Coronary artery (tissue), 2 donors: ENCODE measurements at places on chromosomes 2 and 18.

DNA sequence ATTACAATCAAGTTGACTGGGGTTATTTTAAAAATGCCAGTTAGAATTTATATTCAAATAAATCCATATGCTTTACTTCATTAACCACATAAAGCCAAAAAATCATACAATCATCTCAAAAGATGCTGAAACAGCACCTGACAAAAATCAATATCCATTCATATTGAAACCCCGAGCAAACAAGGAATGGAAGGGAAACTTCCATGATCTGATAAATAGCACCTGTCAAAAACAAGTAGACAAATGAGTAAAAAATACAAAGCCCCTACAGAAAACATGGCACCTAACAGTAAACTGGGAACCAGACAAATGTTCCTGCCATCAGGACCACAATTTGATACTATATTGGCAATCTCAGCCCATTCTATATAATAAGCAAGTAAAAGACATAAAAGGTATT is 227.5 kb downstream of the HDAC4 start:
- no peak for DNase-seq

DNA sequence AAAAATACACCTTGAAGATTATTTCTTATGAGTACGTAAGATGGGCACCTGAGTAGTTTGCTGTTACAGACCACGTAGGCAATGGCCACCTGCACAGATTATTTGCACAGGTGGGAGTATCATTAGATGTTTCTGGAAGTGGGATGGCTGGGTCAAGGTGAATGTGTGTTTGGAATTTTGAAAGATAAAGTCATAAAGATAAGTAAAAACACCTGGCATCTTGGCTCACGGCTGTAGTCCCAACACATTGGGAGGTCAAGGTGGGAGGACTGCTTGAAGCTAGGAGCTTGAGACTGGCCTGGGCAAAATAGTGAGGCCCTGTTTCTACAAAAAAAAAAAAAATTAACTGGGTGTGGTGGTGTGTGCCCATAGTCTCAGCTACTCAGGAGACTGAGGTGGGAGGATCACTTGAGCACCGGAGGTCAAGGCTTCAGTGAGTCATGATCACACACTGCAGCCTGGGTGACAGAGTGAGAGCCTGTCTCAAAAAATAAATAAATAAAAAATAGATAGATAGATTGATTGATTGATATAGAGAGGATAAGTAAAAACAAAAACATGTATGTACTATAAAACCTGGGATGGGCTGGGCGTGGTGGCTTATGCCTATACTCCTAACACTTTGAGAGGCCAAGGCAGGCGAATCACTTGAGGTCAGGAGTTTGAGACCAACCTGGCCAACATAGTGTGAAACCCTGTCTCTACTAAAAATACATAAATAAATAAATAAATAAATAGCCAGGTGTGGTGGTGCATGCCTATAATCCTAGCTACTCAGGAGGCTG is 30.4 kb downstream of the ODC1 start:
- no peak for DNase-seq

DNA sequence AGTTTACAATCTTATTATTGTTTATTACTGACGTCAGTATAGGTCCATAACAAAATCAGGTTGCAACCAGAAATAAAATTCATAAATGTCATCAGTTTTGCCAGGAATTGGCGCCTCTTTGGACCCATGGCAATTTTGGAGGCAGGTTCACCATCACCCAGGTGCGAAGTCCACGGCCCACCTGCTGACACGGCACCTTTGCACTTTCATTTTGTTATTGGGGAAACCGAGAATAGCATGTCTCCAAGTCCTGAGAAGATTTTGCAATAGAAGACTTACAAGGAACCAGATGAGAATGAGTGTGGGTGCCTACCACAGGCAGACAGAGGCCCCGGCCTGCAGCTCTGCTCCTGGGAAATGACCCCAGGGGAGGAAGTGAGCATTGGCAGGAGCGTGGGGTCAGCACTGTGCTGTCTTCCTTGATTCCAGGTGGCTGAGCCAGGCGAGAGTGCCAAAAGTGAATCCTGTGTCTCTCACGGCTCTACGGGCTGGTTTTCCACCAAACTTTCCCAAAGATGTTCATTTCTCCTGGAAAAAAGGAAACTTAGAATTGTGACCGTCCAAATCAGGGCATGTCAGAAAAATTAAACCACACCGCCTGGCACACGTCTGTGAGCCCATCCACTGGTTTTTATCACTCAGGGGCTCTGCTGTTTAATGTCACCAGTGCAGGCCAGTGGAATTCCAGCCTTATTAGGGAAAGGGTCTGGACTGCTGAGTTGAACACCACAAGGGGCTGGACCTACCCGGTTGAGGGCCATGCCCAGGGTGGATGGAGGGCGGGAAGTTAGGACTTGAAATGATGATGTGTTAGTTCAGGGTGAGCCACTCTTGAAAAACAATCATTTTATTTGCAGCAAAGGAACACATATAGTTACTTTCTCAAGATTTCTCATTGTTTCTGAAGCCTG is 96.5 kb downstream of the PTGR3 start:
- DNase-seq, result peak; percentile 33

DNA sequence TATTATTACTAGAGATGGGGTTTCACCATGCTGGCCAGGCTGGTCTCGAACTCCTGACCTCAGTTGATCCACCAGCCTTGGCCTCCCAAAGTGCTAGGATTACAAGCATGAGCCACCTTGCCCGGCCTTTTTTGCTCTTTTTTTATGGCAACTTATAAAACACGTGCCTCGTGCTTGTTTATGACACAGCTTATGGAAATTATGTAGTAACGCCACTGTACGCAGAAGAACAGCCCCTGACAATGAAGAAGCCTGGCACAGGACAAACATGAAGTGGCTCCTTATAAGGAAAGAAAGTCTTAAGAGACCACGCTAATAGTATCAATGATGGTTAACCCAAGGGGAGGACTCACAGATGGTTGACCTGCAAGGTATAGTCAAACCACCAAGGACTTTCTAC is 37.2 kb upstream of the RAPH1 start:
- no peak for DNase-seq

DNA sequence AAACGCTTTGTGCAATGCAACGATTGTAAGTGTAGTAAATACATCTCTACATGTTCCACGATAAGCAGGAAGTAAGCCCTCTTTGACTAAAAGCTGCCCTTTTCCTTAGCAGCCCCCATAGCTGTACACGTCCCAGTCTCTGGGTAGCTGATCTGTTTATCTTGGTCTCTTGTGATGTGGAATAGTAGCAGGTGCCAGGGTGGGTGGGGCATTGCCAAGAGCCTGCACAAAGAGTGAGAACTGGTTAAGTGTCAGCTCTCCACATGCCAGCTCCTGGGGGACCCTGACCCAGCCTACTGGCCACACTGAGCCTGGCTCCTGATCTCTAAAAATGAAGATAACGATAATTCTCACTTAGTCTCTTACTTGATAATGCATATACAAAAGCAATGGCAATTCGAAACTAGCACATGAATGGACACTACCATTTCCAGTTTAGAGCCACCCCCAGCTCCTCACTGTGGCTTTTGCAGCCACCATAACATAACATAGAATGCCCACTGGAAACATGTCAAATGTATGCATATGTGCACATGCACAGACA is 92.3 kb downstream of the MYT1L start:
- DNase-seq, result no peak

DNA sequence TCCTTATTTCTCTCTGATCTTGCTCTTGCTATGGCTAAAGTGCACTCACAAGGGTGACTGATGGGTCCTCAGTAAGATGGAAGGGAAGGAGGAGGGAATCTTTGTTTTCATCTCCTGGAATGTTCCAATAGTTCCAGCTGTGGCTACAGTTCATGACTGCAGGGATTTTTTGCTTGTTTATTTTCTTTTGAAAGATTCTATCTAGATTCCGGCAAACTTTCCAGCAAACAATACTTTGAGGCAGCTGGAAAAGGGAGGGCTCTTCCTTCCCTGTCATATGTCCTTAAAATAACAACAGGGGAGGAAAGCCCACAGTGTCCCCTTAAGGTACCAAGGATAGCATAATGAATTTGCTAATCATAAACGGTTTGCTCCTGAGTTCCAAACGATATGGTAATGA is 111.3 kb upstream of the SLC14A2 start:
- no peak for DNase-seq

DNA sequence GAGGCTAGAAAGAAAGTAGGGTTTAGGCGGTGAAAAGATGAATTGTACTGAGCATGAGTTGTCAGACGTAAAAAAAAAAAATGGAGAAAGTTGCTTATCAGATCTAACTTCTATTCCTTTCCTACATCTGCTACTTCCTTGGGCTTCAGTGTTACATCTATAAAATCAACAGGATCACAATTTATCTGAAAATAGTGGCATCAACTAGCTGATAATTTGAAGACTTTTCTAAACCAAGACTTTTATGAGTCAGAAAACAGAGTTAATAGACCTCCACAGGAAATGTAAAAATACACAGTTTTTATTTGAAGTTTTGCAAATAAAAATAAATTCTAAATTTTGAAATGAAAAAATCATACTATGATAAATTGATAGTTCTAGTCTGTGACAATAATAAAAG is 399.8 kb downstream of the GRB14 start:
- no peak for DNase-seq

DNA sequence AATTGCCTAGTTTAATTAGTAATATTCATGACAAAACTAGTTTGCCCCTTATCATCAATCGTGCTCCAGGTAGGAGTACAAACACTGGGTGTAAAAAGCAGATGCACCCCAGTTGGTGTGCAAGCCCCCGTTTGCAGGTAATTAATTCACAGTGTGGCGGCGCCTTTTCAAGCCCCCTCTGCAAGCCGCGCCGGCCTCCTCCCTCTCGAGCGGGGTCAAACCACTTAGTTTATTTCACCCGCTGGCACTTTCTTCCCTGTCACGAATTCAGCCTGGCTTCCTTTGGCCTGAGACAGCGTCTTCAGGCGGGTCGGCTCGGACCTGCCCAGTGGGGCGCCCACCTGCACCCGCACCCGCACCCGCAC is 64.7 kb upstream of the MAPRE2 start:
- no peak for DNase-seq

GRCh38 chr2:60839126-60839813 is 42.1 kb upstream of the REL start:
- DNase-seq, result no peak

GRCh38 chr18:58862356-58862755 is 2.3 kb upstream of the ZNF532 start:
- no peak for DNase-seq

DNA sequence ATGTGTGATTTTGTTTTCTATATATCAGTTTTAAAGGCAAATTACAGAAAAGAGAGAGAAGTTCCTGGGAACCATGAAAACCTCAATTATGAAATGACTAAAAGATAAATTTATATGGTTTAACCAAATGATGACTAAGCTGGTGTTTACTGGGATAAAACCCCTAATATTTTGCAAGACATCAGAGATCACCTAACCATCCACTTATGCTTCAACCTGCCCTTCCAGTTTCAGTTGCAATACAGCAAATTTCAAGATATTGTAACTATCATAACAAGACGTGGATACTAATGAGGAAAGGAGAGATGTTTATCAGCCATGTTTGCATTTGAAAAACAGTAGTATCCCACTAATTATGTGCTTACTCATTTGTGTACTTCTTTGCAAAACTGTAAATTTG is 108.2 kb downstream of the GAREM1 start:
- no peak for DNase-seq

DNA sequence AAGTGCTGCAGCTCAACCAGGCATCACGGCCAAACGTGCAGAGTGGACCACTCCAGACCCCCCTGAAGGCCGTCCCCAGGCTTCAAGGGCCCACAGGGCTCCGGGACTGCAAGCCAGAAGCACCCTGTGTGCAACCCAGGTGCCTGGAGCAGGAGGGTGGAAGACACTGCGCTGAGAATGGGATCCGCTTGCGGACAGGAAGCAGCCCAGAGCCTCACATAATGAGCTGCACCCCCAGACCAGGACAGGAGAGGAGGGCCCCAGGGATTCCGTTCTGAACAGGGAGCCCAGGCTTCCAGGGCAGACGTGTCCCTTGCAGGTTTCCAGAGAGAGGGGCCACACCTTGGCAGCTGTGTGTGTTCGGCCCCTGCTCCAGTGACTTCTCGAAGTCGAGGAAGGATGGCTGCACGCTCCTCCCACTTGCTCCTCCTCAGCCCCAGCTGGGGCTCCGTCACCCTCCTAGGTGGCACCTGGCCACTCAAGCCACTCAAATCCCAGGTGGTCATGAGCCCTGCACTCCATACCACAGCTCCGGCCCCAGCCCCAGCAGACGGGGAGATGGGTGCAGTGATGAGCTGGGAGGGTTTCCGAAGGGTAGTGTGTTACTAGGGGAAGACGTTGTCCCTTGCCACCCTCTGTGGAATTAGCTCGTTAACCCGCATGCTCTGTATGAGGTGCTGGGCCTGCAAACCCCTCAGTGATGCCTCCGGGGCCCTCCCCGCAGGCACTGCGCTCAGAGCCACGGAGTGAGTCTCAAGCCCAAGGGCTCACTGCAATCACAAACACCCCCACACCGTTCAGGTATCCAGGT is 79.2 kb downstream of the NDUFA10 start:
- peak; percentile 66 for DNase-seq

- DNase-seq, result no peak
Measured at GRCh38 chr18:36693931-36694620, 134.7 kb downstream of the TPGS2 start.

DNA sequence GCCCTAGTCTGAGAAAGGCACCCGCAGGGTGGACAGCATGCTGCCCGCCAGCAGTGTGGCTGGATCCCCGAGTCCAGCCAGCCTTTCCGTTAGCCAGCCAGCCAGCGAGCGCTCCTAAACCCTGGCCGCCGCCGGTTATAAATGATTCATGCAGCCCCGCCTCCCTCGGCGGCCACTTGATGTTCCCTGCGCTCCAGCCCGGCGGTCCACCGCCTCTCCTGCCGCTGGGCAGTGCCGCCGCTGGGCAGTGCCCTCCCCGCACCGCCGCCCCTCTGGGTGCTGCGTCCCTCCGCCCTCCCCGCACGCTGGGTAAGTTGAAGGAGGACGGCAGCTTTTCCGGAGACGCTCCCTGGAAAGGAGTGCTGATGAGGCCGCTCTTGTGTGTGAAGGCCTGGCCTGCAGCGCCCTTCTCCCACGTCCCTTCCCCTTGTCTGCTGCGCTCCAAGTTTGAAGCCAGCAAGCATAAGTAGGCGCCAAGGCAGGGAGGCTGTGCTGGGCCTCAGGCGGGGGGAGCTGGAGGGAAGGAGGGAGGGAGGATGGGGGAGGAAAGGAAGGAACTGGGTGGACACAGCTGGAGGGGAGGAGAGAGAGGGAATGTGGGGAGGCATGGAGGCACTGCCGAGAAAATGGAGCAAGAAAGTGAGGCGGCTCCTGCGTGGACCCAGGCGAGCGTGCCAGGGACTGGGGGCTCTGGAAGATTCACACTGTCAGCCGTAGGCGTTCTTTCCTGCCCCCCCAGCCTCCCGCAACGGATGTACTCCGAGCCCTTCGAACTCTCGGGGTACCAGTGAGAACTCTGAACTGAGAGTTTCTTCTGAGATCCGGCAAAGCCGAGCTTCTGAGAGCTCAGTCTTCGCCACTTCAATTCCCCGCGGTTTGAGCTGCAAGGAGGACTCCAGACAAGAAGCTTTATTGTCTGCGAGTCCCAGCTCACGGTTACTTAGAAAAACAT is 131.9 kb downstream of the GLI2 start:
- peak; percentile 92 for DNase-seq

- peak; percentile 89 for DNase-seq
Measured at GRCh38 chr2:102141970-102142828, at the start of gene IL1R1. IL1R1 (plus strand) TSS chr2:102142746; CDS start chr2:102157725, 14,979 bp downstream.

GRCh38 chr2:10665833-10666232 is 23.9 kb downstream of the NOL10 start:
- no peak for DNase-seq
